ENCODE measurements at places on chromosomes 11 and 22.

GRCh38 chr11:46676436-46677158, 23.8 kb downstream of the ARHGAP1 start:
- DNase-seq, result no peak

DNA sequence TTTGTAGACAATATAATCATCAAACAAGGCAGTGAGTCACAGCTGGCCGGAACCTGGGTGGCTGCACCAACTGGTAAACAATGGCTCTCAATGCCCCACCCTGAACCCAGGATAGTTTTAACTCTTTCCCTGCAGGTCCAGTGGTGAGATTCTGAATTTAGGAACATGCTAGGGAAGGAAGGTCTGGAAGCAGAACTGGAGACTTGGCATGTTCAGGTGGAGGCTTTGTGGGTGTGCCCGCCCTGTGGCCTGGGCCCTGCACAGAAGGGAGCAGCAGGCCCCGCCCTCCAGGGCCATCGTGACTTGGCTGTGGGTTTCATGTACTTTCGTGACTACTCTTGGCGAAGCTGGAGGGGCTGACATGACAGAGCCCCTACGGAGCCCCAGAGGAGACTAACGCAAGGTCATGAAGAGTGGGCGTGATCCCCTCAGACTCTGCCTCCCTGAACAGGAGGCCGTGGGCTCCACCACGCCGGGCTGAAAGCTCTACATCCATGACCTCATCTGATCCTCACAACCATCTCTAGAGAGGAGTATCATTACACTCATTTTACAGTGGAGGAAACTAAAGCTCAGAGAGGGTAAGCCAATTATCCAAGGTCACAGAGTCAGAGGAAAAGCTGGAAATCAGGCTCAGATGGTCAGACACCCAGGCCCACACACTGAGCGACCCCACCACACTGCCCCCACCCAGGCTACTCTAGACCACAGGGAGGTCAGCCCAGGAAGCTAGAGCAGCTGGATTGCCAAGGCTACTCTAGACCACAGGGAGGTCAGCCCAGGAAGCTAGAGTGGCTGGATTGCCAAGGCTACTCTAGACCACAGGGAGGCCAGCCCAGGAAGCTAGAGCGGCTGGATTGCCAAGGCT, 27.3 kb downstream of the MAFF start:
- DNase-seq, result no peak

- no peak for DNase-seq
These were observed 54.3 kb upstream of the VSTM5 start for GRCh38 chr11:93904716-93905115.

DNA sequence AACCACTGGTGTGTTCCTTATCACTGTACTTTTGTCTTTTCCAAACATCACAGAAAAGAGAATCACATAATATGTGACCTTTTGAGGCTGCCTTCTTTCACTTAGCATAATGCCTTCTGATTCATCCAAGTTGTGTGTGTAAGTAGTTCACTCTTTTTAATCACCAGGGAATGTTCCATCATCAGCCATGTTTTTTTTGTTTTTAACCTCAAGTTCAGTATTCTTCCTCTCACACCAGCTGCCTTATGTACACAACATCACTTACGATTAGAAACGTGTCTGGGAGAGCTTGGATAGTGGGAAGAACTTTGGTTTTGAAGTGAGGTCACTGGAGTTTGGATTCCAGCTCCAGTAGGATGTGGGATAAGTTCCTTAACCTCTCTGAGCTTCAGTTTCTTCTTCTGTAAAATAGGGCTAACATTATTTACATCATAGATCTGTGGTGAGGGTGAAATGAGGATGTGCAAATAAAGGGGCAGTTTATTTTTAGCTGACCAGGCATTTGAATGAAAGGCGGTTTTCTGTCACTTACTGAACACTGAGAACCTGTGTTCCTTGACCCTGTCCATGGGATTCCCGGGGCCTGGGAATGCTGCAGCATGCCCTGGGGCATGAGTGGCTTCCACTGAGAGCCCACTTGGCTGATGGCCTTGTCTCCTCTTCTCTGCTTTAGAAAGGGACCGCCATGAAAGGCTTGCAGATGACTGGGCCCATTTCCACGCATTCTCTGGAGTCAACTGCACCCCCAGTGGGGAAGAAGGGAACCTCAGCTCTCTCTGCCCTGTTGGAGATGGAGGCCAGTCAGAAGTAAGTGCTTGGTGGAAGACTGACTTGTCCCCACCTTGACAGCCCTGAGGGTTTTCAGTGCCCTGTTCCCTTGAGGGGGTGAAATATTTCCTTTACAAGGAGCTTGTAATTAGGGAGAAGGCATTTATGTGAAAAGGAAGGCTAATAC, 92.6 kb downstream of the DEPDC5 start:
- DNase-seq, result no peak

DNA sequence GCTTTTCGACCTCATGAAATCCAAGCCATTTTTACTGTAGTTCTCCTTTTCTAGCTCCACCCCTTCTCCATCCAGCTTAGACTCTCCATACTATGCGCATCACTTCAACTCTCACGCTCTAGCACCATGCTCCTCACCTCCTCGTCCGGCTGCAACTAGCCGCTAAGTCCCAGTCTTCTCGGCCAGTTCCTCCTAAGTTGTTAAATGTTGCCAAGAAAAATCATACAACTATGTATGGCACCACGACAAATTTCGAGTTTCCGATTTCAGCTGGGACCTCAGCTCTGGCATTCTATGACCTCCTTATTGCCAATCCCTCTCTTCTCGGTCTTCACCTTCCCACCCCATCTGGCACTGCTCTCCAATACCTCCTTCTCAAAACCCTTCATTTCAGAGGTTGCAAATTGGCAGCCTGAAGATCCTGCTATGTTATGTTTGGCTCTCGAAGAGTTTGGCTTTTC, 1.0 kb downstream of the ZNF70 start:
- no peak for DNase-seq

DNA sequence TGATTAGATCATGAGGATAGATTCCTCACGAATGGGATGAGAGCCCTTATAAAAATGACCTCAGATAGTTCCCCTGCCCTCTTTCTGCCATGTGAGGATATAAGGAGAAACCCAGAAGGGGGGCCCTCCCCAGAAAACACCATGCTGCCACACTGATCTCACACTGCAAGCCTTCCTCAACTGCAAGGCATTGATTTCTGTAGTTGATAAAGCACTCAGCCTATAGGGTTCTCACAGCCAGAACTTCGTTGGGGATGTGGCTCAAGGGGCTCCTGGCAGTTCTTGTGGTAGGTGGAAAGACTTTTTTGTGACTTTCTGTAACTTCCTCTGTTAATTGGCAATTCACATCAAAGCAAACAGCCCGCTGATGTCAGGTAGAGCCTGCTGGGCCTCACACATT, 108.9 kb downstream of the CD44 start:
- peak; percentile 59 for DNase-seq

DNA sequence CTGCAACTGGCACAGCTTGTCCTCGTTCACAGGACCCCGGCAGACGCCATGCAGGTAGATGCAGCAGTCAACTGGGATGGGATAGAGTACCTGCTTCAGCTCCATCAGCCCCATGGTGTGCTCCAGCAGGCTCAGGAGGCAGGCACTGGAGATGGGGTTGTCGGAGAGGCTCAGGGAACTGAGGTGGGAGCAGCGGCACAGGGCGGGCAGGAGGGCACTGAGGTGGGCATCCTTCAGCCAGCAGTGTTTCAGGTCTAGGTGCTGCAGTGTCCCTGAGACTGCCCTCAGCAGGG, 8.7 kb upstream of the TOP3B start:
- DNase-seq, result no peak

DNA sequence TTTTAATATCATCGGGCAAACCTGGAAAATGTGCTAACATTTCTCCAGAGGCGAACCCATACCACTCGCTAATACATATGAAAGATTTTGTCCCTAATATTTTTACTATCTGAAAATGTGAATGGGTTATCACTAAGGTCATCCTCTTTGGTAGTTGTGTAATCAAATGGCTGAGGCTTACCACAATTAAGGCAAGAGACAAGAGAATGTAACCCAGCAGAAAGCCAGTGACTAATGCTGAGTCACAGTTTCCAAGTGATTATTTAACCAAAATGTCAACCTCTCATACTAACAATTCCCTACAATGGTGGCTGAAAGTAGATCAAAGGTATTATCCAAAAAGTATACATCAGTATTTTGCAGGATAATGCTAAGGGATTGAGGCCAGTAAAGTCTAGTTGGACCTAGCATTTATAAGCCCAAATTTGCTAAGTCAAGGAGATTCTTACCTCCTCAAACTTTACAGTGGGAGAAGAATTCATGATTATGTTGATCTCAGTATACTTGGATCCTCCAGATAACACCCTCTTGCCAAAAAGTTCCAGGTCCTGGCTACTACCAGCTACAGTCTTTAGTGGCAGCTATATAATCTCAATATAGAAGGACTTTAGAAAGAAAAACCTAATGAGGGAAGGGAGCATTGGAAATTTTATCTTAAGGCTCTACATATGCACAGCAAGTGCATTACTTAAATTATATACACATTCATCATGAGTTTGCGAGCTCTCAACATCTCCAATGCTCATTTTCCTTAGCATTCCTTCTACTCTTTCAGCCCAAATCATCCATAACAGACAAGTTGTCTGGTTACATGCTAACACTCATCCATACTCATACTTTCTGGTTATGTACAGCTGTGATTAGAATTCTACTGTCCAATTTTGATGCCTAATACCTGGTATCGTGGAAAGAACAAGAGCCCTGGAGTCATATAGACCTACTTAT, 25.4 kb downstream of the SIK3 start:
- peak; percentile 47 for DNase-seq

GRCh38 chr22:36036167-36036624, 7.6 kb upstream of the RBFOX2 start:
- DNase-seq, result no peak

GRCh38 chr11:119307219-119307618, 9.7 kb downstream of the MCAM start:
- DNase-seq, result no peak

DNA sequence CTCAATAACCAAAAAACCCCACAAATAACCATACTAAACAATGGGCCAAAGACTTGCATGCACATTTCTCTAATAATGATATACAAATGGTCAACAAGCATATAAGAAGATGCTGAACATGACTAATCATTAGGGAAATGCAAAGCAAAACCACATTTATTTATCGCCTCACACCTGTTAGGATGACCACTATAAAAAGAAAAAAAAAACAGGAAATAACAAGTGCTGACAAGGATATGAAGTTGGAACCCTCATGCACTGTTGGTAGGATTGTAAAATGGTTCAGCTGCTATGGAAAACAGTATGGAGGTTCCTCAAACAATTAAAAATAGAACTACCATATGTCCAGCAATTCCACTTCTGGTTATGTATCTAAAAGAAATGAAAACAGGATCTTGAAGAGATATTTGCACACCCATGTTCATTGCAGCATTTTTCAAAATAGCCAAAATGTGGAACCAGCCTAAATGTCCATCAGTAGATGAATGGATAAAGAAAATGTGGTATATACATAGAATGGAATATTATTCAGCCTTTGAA, 66.2 kb downstream of the AMBRA1 start:
- DNase-seq, result no peak

DNA sequence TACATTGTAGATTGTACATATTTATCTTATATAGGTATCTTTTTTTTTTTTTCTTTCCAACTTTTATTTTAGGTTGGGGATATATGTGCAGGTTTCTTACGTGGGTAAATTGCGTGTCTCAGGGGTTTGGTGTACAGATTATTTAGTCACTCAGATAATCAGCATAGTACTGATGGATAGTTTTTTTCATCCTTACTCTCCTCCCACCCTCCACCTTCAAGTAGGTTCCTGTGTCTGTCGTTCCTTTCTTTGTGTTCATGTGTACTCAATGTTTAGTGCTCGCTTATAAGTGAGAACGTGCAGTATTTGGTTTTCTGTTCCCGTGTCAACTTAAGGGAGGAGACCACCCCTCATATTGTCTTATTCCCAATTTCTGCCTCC, 9.6 kb downstream of the C11orf96 start:
- no peak for DNase-seq

- no peak for DNase-seq
These were observed 24.5 kb upstream of the BLID start for GRCh38 chr11:122140500-122140899.

Data from CD4-positive, alpha-beta T cell treated with Interleukin-10 for 1 hour (primary cell).